ENCODE measurements at places on chromosomes 7 and 10.

- DNase-seq: no peak
Measured at GRCh38 chr7:150949564-150949963, 28.6 kb downstream of the KCNH2 start.

DNA sequence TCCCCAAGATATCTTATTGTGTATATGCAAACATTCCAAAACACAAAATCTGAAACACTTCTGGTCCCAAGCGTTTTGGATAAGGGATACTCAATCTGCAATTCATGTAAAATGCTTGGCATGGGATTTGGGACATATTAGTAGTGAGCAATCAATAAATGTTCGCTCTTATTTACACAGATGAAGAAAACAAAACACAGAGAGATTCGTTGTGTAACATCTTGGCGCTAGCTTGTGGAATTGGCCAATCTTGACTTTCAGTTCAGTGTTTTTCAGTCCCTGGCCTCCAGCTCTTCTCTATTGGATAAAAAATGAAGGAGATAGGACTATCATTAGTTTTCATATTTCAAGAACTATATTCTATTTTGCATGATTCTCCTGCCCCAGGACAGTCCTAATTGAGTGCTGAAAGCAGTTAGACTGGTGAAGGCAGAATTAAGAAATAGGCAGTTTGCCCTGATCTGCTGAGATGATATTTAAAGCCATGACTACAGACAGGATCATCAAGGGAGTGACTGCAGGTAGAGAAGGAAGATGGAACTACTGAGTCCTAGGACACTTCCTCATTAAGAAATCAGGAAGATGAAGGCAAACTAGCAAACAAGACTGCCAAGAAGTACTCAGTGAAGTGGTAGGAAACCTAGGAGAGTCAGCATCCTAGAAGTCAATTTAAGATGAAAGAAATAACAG is 1.8 kb downstream of the PNLIPRP3 start:
- DNase-seq: no peak

DNA sequence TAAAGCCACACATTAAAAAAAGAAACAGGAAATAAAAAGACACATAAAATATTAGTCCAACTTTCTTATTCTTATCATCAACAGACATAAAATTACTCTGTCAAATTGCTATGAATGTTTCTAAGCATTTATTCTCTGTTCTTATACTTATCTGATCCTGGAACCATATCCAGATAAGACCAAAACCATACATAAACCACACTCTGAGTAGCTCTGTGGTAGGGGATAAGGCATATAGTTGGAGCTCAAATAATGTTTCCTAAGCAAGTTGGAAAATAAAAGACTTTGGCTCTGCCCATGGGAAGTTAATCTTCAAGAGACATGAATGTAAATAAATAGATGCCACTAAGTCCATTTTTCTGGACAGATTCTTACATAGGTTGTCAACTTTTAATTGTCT is 103.1 kb upstream of the PLXDC2 start:
- no peak for DNase-seq

- no peak for DNase-seq
Measured at GRCh38 chr10:68333058-68333395, 299 bp upstream of the PBLD start.

GRCh38 chr7:122965306-122965705 is 30.2 kb downstream of the TAS2R16 start:
- DNase-seq: no peak

GRCh38 chr10:78557433-78557925 is 511.3 kb upstream of the ZMIZ1 start:
- DNase-seq: no peak

DNA sequence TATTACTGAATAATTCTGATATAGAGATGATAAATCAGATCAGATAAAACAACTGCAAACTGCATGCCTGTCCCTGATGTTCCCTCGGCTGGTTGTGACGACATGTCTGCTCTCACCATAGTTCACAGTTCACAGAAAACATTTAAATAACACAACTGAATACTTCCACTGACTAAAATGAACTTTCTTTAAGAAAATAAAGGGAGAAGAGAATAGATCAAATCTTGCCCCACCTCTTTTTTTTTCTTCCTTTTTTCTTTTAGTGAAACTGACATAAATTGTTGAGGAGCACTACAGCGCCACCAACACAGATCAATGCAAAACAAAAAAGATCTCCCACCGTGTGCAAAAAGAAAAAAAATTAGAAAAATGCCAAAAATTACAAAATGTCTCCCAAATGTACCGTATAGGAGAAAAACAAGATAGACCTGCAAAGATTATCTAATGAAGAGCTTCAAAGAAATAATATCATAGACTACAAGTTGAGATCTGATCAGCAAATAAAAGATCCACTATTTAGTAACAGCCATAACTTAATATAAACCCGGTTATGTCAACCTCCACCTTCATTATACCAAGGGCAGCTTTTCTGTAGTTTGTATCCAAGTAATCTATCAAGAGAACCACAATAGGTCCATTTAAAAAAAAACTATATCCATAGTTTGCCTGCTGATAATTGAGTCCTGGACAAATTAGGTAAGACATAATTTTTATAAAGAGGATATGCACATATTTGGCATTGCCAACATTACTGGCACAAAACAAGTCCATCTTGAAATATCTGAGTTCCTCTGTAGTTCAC is 30.7 kb upstream of the EPC1 start:
- DNase-seq: no peak

- no peak for DNase-seq
Measured at GRCh38 chr10:11430421-11431215, 180.8 kb downstream of the USP6NL start.

All from stimulated activated CD4-positive, alpha-beta T cell treated with anti-CD3 and anti-CD28 coated beads, Interleukin-15, amount 100 ng/mL, for 48 hours (primary cell).